Sigmoid colon (tissue), 7 donors: ENCODE measurements at places on chromosomes 7 and 10. TPM values are rescaled to one million over a fixed set of nuclear protein-coding genes. Genes with fewer than 3 reads are reported as not detected.
A peak's percentile ranks its signal among the peaks of the same experiment; 100 is the strongest.

GRCh38 chr7:131072505-131073091 is 255.1 kb upstream of the MKLN1 start:
- DNase-seq, result no peak

- no peak for DNase-seq
These were observed 22.8 kb downstream of the VSTM4 start for GRCh38 chr10:49092477-49092876.

- no peak for DNase-seq
These were observed 73.9 kb upstream of the CCNY start for GRCh38 chr10:35262436-35262835.

DNA sequence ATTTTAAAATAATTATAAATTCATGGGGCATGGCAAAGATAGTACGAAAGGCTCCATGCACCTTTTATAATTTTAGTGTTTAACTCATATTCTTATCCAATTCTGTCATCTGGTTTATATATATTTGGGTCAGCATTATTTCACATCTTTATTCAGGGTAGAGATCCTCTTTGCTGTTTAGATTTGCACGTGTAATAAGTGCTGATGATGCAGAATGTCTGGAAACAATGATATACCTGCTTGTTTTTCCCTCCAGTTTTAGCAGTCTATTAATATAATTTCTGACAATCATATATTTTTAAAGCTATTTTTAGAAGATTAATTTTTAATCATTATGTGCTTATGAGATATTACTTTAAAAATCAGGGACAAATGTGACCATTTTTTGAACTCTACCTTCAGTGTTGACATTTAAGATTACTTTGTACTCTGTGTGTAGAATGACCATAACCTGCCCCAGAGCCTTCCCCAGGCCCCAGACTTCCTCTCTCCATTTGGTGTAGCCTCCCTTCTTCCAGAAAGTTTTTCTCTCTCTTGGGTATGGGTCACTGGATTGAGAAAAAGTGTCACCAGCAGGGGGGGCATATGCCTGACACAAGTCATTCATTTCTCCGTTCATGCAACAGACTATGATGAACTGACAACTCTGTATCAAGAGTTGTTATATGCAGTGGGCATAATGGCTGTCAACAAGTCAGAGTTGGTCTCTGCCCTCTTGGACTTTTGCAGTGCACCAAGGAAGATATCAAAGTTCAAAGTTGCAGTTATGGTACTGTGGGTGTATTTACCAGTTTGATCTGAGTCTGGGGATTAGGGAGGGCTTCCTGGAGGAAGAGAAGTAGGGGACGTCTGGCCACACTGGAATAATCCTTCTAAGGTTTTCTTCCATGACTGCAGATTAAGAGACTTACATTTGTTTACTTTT is 192.6 kb upstream of the CCDC6 start:
- no peak for DNase-seq

DNA sequence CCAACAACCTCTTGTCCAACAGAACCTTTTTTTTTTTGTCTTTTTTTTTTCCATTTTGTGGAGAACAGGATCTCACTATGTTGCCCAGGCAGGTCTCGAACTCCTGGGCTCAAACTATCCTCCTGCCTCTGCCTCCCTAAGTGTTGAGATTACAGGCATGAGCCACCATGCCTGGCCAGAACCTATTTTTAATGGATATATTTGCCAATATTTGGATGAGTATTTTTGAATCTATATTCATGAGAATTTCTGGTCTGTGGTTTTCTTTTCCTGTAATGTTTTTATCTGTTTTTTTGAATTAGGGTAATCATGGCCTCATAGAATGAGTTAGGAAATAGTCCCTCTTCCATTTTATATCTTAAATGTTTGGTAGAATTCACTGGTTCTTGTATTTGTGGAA is 70.4 kb upstream of the RET start:
- no peak for DNase-seq

DNA sequence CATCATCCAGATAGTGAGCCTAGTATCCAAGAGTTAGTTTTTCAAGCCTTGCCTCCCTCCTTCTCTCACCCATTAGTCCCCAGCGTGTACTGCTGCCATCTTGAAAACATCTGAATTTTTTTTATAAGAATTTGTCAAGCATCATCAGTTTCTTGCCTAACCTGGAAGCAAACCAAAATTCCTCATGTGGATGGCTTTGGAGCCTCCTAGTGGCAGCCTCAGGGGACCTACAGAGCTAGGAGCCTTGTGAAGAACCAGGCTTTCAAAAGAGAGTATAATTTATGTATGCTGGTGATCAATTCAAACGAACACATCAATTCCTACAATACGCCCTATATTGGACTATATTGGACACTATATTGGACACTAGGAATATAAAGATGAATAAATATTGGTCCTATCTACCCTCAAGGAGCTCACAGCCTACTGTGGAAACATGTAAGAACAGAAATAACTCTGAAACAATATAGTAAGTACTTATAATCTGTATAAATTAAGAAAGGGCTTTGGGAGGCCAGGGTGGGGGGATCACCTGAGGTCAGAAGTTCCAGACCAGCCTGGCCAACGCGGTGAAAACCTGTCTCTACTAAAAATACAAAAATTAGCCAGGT is 63.4 kb downstream of the HPSE2 start:
- no peak for DNase-seq

GRCh38 chr10:88949051-88949450 is 3.5 kb downstream of the ACTA2 start:
- no peak for DNase-seq

DNA sequence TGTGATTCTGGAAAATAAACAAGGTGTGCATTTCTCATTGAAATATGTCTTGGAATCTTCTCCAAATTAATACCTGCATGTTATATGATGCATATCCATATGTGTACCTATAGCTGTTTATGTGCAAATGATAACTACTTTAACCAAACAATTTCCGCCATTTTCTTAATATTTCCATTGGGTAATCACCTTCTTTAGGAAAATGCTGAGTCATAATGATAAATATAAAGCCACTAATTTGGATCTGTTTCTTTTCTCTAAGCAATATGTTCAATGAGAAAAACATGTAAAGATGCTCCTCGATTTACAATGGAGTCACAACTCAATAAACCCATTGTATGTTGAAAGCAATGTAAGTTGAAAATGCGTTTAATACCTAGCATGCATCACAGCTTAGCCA is 574.4 kb downstream of the CNTNAP2 start:
- DNase-seq, result no peak

DNA sequence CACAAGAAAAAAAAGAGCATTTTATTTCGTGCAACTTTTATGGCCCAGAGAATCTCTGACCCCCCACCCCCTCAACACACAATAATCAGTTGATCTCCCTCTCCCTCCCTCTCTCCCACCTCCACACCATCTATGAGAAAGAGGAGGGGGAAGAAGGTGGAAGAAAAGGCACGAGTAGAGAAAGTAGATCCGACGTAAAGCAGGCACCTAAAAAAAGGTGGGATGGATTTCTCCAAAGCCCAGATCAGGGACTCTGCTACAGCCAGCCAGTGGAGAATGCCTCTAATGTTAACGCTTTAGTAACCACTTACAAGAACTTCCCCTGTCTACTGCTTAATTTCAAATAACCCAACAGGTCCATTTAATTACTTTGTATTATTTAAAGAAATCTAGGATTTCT is 24.4 kb downstream of the KMT2C start:
- no peak for DNase-seq

DNA sequence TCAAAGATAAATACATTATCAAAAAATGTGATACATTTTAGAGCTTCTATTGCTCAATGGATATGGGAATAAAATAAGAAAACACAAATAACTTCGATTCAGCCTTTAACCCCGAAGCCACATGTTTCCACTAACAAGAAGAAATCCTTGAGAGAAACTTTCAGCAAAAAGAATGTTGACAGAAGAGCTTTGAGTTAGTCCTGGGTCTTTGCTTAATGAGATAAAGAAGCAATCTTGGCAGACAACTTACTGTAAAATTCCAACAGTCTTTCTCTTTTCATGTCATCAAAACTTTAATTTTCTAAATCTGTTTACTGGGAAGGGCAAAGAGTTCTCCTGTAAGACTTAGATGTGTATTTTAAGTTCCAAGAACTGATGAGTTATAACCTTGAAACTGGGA is 810.2 kb downstream of the CNTNAP2 start:
- DNase-seq, result no peak

DNA sequence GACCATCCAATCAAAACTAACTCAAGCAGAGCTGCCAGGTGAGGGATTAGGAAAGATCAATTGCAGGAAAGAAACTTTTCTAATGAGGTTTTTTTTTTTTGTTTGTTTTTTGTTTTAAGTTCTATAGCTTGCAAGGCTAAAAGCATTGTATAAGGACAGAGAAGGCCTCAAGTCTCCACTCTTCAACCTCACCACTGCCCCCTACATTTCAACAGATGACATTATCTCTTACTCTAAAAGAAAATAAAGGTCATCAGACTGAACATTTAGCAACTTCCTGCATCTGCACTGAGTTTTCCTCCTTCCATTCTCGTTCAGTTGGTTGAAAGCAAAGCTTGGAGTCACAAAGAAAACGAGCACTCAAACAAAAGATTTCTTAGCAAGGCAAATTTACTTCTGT is 45.2 kb upstream of the EXOC4 start:
- no peak for DNase-seq

- DNase-seq, result no peak
These were observed 14.4 kb upstream of the SPRN start for GRCh38 chr10:133438711-133439273.

GRCh38 chr7:103894656-103895596 is 94.5 kb downstream of the RELN start:
- DNase-seq, result no peak

GRCh38 chr7:34022626-34023025 is 117.3 kb downstream of the BMPER start:
- DNase-seq, result no peak

DNA sequence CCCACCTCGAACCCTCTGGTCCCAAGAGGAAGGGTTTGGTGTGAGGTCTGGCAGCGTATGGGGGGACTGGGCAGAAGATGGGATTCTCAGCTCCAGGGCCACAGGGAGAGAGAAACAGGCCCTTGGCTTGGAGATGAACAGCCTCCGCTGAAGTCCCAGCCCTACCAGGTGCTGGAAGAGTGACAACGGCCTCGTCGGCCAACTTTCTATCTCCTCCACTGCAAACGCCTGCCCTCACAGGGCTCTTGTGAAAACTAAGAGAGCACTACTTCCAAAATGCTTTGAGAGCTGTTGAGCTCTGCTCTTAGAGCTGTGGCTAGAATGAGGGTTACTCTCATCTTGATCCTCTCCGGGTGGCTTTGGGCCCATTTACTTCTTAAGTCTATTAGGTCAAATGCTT is 63.5 kb downstream of the AFAP1L2 start:
- peak; percentile 34 for DNase-seq

DNA sequence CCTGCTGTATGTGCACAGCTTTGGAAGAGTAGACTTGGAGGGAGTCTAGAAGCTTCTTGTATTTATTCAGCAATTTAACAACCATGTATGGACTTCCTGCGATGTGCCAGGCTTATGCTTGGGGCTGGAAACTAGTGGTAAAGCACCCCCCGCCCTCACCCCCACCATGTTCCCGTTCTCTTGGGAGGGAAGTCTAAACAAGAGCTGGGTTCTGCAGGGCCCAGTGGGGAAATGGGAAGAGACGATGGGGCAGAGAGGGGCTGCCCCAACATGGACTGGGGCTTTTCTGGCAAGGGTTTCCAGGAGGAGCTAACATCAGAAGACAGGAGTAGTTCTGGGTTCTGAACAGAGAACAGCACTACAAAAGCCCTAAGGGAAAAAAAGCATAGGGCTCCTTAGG is 8.0 kb downstream of the RASSF4 start:
- DNase-seq, result peak; percentile 76

GRCh38 chr10:99791831-99792230 is 9.4 kb downstream of the ABCC2 start:
- no peak for DNase-seq

- no peak for DNase-seq
These were observed 116.2 kb downstream of the ELMO1 start for GRCh38 chr7:37332243-37333016.

DNA sequence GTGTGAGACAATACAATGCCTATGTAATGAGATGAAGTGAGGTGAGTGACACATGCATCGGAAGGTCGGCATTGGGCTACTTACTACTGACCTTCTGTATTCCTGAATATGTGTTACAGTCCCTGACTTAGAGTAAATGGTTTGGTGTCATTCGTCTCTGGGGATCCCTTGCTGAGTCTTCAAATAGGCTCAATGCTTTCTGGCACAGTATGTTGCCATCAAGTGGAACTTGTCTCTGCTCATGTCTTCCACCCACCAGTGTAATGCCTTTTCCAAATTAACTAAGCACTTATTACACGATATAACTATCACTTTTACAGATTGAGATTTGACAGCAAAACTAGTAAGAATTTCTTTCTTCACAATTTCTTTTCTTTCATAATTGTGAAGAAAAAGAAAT is 10.9 kb downstream of the CUL2 start:
- no peak for DNase-seq

- no peak for DNase-seq
These were observed 391.7 kb downstream of the KCNMA1 start for GRCh38 chr10:77245953-77246352.

DNA sequence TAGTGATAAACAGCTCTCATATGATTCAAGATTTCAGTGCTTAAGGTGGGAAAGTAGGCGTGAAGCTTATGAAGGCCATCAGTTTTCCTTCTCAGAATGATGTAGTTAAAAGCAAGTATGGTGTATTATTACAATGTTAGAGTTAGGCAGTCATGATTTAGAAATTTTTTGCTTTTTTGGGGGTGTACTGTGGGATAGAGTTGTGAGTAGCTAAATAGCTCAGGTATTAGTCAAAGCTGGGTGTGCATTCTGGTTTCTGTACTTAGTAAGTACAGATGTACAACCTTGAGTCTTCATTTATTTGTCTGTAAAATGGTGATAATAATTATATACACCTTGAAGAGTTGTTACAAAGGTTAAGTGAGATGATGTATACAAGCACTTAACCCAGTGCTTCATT is 52.2 kb downstream of the R3HCC1L start:
- no peak for DNase-seq

The SAP25 gene
- total RNA-seq, result not detected

The NXPH1 gene
- total RNA-seq, result not detected

The VWC2 gene
- under 0.01 TPM for total RNA-seq

The ENKUR gene
- total RNA-seq, result not detected

The PON3 gene
- total RNA-seq, result 1.7 TPM

The CFAP46 gene
- 0.36 TPM for total RNA-seq

The TTYH3 gene
- 10.7 TPM for total RNA-seq

The OR2A12 gene
- total RNA-seq, result not detected

The TEX47 gene
- not detected for total RNA-seq

The ARMH3 gene
- 19.1 TPM for total RNA-seq

The IL15RA gene
- 16.4 TPM for total RNA-seq
